GM12864 (cell line): ENCODE measurements at places on chromosomes 11 and 22.

GRCh38 chr11:67437082-67437808 is at the start of gene PTPRCAP:
PTPRCAP (minus strand) TSS chr11:67437682; CDS start chr11:67437619, 63 bp downstream.
- no peak for DNase-seq

DNA sequence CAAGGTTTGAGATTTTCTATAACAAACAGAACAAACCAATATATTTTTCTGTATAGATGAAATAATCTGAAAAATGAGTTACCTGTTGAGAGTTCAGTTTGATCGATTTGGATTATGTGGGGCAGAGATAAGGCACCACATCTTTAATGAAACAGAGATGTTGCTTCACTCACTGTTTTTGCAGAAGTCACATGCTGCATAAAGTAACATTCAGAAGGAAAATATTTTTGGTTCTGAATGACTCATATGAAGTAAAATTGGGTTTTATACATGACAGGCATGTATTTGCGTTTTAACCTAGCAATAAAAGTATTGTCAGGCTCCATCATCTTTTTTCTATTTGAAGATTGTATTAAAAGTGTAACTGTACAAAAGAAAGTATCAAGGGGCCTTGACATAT is 77.8 kb downstream of the BBOX1 start:
- no peak for DNase-seq

- no peak for DNase-seq
Observed at GRCh38 chr11:82233201-82233600, 500.5 kb downstream of the FAM181B start.

DNA sequence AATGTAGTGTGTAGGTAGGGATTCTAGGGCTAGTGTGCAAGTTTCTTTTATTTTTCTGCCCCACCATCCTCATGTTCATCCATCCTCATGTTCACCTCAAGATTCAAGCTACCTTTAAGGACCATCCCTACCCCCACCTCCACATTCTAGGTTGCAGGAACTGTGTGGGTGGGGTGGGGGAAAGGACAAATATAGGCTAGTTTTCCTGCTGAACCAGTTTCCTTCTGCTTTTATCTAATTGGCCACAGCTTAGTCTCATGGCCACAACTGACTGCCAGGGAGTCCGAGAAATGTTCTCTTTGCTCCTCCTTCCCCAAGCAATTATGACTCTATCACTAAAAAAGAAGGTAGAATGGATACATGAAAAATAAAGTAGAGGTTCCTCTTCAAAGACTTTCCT is 179.0 kb upstream of the LARGE1 start:
- no peak for DNase-seq

DNA sequence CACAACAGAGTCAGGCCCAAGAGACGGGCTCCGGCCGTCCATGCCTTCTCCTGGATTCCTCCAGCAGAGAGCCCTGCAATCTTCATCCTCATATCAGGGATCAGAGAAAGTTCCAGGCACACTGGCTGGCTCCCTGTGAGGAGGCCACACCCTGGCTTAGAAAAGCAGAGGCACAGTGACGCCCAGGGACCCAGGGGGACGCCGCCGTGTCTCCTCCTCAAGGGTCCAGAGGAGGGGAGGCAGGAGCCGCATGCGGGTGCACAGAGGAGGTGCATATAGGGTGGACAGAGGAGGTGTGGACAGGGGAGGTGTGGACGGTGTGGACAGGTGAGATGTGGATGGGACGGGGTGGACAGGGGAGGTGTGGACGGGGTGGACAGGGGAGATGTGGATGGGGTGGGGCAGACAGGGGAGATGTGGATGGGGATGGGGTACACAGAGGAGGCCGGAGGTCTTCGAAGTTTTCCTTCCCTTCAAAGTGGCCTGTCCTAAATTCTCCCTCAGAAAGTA is 1521.9 kb downstream of the BRD1 start:
- DNase-seq: no peak

DNA sequence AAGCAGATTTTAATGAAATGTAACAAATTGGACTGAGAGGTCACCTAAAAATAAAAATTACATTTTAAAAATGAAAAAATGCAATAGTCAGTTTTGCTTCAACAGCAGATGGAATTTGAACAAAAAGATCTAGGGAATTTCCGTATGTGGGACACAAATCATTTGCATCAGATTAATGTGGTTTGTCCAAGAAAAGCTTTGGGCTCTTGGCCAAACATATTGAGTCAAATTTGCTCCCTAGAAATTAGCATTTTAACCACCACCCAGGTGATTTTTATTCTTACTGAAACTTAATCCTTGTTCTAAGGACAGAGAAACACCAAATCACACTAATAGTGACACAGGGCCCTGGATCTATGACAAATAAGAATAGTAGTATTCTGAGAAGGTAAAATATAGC is 1477.8 kb downstream of the FAM181B start:
- no peak for DNase-seq

GRCh38 chr11:120134931-120135228 is 3.0 kb downstream of the TRIM29 start:
- no peak for DNase-seq

GRCh38 chr22:23199159-23199558 is 18.9 kb downstream of the BCR start:
- DNase-seq: no peak

- DNase-seq: no peak
Observed at GRCh38 chr11:69832561-69833413, 13.6 kb upstream of the FGF3 start.

GRCh38 chr11:45538939-45539338 is 126.5 kb downstream of the CHST1 start:
- DNase-seq: no peak

GRCh38 chr11:12119502-12119901 is 9.1 kb downstream of the MICAL2 start:
- no peak for DNase-seq

- no peak for DNase-seq
Observed at GRCh38 chr11:3119141-3119821, 45.8 kb downstream of the OSBPL5 start.

- peak; percentile 79 for DNase-seq
Observed at GRCh38 chr11:59273373-59273841, 60.7 kb upstream of the MPEG1 start.

- DNase-seq: no peak
Observed at GRCh38 chr11:3121931-3122774, 43.0 kb downstream of the OSBPL5 start.

GRCh38 chr11:43523632-43524031 is 156.9 kb upstream of the HSD17B12 start:
- DNase-seq: peak; percentile 7

DNA sequence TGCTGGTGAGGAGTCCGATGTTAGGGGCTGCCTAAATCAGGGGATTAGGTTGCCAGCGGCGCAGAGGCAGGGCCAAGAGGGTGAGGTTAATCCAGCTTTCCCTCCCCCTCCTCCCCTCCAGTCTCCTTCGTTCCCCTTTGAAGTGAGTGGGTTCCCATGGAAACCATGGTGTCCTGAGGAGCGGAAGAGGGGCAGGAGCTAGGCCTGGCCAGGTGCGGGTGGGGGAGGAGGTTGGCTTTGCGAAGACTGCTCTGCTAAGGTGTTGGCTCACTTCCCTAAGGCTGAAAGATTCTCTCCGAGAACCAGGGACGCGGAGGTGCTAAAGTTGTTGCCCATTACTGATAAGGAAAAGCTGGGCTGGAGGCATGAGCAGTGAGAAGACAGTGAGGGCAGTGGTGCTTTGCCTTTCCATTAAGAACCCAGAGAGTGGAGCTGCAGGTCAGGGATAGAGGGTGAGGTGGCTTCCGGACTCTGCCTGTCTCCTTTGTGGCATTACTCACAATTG is 124.6 kb downstream of the FEZ1 start:
- DNase-seq: no peak

DNA sequence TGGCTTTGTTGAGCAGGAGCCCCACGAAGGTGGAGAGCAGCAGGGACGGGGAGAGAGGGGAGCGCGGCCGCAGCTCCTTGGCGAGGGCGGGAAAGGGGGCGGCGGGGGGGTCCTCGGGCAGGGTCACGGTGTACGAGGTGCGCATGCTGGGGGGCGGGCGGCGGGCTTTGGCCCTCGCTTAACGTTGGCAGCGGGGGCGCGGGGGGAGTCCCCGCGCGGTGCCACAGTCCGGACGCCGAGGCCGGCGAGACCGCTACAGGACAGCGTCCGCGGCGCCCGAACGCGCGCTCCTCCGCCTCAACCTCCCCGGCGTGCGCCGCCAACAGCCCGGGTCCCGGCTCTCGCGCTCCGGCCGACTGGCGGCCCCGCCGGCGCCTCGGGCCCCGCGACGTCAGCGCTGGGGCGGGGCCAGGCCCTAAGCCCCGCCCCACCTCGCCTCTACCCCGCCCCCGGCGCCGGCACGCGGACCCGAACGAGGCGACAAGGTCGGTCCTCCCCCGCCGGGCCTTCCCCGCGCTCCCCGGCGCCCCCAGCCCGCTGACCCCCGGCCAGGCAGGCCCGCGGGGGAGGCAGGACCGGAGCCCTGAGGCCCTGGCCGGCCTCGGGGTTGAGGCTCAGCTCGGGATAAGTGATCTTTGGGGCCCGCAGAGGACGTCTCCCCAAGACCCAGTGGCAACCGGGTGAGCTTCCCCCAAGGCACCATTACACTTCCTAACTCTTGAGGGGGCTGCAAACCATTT is 17.5 kb downstream of the USP2 start:
- no peak for DNase-seq

DNA sequence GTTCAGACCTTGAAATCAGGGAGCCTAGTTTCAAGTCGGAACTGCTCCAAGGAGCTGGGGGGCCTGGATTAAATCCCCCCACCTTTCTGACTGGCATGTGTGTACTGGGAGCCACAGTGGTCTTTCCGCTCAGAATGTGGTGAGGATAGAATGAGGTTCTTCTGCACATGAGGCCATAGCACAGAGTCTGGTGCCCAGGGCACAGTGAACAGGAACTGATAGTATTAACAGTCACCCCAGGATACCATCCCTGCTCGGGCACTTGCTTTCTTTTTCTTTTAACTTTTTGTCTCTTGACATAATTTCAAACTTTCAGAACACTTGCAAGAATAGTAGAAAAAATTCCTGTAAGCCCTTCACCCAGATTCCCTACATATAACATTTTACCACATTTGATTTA is 28.8 kb downstream of the LMO1 start:
- DNase-seq: no peak

DNA sequence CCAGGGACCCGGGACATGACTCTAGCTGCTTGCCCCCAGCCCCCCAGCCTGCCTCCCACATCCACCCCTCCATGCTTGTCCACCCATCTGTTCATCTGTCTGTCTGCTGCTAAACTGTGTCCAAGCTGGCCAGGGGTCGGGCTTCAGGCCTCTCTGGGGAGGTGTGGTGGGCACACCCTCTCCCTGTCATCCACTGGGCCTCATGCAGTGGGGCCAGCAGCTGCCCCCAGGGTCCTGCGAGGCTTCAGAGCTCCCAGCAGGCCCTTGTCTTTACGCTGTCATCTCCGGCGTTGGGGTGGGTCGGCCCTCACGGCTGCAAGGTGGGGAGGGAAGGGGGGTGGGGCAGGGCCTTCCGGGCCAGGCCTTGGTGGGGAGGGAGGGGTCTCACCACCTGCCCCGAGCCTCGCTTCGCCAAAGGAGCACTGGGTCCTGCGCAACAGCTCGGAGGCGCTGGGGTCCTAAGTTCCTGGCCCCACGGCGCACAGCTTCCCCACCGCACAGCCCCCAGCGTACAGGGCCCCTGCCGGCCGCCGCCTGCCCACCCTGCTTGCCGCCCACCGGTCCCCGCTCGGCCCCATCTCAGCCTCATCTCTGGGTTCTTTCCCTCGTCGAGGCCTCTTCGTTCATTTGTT is 26.7 kb downstream of the MOB2 start:
- no peak for DNase-seq

DNA sequence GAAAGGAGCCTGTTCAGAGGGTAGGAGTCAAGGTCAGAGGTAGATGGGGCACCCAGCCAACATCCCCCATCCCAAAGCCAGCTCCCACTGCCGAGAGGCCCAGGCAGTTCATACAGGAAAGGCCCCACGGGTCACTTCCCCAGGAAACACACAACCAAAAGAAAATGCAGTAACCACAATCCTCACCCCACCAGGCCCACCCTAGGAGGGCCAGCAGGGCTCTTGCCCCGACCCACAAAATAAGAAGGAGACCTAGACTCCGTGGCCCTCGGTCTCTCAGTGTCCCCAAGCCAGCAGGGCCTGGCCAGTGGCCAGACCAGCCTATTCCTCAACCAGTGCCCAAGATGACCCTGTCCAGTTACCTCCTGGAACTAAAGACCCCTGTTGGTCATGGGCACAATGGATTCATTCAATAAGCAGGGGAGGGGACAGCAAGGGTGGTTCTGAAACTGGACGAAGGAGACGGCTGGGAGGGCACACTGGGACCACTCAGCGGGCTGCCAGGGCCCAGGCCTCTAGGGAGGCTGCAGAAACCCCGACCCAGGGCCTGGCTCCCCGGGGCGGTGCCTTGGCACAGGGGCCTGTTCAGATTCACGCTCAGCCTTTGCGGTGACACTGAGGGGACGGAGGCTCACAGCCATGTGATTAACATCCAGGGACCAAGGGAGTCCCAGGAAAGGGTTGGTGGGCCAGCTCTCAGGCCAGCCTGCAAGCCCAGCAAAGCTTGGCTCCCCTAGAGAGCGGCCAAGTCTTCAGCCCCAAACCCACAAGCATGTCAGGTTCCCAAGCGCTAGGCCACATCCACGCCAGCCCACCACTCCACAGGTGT is 5.5 kb downstream of the RAB3IL1 start:
- no peak for DNase-seq

GRCh38 chr11:65321828-65322485 is 7.3 kb downstream of the CDC42EP2 start:
- DNase-seq: no peak

- no peak for DNase-seq
Observed at GRCh38 chr11:41235668-41236067, 223.8 kb downstream of the LRRC4C start.

GRCh38 chr11:112321501-112322172 is 61.0 kb upstream of the PLET1 start:
- no peak for DNase-seq

DNA sequence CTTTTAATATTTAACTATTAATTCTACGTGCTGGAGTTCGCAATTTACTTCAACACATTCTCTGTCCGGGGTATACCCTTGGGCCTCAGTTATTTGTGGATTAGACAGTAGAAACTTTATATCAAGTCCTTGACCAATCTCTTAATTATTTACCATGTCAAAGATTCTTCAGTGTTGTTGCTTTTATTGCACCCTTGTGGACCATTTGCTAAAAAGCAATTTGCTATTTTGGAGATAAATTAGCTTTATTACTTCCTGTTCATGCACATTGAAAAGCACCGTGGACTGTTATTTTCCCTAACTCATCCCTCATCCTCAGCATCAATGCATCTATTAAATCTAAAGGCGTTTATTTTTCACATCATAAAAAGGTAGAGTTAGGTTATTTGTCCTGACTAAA is 609.9 kb downstream of the CNTN5 start:
- no peak for DNase-seq

GRCh38 chr11:72519220-72519881 is 85.0 kb upstream of the CLPB start:
- DNase-seq: no peak

- DNase-seq: no peak
Observed at GRCh38 chr11:64098318-64098831, 62.6 kb downstream of the FLRT1 start.
